Fibroblast of gingiva (primary cell): ENCODE measurements at places on chromosomes 16 and 17.

GRCh38 chr17:28057731-28058246 is 15.3 kb downstream of the NLK start:
- peak; percentile 42 for DNase-seq

- no peak for DNase-seq
Observed at GRCh38 chr16:73064994-73065545, 17.1 kb upstream of the ZFHX3 start.

DNA sequence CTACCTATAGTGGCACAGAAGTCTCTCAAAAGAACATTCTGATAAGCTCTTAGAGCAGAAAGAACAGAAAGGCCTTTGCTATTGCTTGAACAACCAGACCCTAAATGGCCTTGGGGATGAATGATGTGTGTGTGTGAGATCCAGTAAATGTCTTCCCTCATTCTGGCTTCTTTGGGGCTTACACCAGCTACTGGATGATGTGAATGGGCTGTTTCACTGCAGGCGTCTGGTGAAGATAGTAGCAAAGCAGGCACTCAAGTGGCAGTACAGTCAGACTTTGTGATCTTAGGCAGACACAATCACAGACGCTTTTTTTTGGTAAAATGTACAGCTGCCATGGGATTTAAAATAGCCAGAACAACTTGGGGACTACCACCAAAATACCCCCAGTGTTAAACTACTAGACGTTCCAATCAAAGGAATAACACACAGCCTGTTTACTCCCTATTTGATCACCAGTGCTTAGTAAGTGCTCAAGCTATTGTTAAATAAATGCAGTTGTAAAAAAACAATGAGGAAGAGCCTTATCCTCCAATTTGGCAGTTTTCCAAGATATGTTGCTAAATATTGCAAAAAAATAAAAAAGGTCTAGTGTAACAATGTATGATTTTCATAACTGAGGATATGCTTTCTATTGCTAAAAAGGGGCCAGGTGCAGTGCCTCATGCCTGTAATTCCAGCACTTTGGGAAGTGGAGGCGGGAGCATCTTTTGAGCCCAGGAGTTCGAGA is 17.9 kb downstream of the NDUFAB1 start:
- DNase-seq = peak; percentile 41

DNA sequence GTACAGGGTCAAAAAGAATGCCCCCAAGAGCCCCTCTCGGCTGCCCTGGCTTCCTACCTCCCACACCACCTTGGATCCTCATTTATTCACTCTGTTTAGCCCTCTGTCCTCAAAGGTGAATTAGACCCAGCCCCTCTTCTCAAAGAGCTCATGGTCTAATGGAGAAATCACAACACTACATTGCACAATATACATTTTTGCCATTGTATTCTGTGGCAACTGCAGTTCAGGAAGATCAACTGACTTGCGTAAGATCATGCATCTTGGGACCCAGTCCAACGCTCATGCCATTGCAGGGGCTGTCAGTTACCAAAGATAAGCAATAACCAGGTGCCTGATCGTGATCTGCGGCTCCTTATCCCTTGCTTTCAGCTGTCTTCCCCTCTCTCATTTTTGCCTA is 1.4 kb downstream of the KRT38 start:
- DNase-seq = peak; percentile 71

DNA sequence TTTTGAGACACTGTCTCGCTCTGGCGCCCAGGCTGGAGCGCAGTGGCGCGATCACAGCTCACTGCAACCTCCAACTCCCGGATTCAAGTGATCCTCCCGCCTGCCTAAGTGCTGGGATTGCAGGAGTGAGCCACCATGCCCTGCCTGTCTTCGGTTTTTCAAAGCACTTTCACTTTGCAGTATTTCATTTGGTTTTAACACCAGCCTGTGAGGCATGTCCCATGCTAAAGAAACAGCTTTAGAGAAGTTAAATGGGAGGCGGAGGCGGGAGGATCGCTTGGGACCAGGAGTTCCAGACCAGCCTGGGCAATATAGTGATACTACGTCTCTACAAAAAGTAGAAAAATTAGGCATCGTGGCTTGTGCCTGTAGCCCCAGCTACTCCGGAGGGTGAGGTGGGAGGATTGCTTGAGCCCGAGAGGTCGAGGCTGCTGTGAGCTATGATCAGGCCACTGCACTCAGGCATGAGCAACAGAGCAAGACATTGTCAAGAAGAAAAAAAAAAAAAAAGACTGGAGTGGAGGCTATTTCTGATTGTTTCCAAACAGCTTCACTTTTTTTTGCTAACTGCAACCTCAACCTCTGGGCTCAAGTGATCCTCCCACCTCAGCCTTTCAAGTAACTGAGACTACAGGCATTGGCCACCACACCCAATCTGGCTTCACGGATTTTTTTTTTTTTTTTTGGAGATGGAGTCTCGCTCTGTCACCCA is 1.3 kb downstream of the METTL23 start:
- DNase-seq = peak; percentile 16

DNA sequence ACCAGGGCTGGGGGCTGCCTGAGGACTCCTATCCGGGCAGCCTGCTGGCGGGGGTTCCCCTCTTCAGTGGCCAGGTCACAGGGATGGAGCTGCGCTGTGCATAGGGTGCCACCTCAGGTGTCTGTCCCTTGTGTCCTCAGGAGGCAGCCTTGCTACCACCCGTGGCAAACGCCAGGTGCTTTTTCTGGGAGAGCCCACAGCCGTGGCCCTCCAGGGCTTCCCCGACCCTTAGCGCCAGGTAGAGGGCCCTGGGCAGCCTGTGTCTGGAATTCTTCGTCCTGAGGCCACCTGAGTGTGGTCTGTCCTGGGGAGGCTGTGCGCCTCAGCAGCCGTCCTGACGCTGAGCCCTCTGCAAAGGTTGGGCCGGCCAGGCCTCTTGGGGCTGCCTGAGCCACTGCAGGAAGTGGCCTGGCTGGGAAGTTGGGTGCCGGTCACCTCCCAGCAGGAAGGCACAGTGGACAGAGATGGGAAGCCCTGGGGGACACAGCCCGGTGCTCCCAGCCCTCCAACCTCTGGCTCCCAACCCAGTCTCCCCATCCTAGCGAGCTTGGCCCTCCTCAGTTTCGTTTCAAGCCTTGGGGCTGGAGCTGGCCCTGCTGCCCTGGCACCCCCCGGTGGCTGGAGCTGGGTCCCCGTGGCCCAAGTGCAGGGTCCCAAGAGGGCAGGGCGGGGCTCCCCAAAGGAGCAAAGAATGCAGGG is 7.6 kb upstream of the BAIAP3 start:
- DNase-seq = no peak

DNA sequence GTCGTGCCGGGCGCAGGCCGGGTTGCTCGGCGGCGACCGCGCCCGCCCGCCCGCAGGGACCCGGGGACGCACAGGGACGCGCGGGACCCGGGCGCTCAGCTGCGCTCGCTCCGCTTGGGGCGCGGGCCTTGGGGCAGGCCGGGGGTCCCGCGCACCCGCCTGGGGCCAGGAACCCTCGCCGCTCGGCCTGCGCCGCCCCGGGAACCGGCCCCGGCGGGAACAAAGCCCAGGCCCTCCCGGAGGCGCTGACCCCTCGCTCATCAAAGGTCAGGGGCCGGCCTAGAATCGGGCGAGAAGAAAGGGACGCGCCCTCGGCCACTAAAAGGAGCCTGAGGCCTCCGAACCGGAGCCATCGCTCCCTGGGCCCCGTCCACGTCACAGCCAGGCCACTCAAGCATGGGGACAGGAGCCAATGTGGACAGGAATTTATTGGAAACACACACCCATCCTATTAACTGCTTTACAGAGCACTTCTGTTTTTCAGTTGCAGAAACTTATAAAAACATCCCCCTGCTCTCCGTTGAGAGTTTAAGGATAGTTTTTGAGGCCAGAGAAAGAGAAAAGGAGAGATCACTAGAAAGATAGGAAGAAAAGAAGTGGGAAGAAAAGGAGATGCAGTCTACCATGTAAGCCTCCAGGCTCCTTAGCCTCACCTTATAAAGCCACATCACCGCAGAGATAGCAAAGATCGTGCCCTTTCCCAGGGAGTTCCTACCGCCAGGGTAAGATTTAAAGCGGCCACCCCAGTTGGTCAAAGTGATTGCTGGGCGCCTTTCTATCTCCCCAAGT is 558 bp upstream of the ZFHX3 start:
- peak; percentile 62 for DNase-seq
